Testis (tissue), 5 donors: ENCODE measurements at places on chromosomes 7 and 10.

- DNase-seq: peak; percentile 57
Measured at GRCh38 chr10:6050801-6051445, 11.2 kb downstream of the IL2RA start.

- DNase-seq: no peak
Measured at GRCh38 chr10:122053314-122053713, 64.4 kb downstream of the TACC2 start.

DNA sequence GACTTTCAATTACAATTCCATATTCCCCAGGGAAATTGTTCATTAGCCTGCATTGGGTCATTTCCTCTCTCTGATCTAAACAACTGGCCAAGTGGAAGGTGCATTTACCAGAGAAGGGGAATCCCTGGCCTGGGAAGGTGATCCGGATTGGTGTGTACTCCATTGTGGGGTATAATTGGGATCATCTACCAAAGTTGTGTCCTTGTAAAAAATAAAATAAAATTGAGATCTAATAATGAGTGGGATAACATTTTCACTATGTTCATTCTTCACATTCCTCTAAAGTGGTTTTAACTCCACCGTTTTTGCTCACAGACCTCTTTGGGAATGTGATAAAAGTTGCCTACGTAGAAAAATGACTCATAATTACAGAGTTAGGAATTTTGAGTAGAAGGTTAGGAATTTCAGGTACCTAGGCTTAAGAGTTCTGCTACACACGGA, 22.8 kb downstream of the ARL5B start:
- no peak for DNase-seq

DNA sequence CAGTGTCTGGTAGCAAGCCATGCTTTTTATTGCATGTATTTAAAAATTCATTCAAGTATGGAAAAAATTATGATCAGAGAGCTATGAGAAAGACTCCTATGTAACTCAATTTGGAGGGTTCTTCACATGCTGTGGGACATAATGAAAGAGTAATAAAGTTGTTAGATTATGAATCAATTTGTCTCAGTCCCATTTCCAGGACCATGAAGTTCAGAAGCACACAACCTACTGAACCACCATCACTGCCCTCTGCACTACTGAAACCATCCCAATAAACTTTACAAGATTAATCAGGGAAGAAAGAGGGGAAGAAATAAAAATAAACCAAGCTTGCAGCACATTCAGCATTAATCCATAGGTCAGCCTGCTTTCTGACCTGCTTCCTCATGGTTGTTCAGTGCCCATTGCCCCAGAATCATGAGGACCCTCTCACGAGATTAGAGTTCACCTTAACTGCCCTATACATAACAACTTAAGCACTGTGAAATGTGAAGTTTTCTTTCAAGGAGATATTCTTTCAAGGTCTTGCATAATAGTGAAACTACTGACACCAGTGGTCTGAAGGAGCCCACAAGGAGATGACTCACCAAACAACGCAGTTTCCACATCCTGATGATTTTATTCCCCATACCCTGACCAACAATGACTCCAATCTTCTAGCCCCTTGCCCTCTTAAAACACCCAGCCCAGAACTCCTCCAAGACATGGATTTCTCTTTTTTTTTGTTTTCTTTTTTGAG, 171.5 kb upstream of the ADCY1 start:
- DNase-seq: no peak

GRCh38 chr7:320297-320696, 30.3 kb downstream of the FOXL3 start:
- no peak for DNase-seq

DNA sequence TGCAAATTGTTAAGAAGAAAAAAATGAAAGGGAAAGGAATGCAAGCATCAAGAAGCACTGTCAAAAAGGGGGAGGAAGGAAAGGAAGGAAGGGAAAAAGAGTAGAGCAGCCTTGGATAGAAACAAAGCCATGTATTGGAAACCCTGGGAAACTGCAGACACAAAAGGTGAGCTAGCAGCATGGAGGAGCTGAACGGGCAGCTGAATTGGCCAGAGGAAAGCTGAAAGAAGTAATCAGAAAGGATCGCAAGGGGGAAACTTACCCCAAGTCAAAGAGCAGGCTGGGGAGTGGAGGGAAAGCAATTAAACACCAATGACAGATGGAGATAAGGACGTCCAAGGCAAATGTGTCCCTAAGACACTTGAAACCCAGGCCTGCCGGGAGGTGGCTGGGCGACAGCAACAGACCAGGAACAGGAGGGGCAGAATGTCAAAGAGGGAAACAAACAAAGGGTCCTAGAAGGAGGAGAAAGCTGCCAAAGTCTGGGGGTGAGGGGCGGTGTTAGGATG, 93.8 kb upstream of the SVIL start:
- DNase-seq: no peak

GRCh38 chr7:138975343-138976104, 5.7 kb downstream of the KIAA1549 start:
- no peak for DNase-seq

- DNase-seq: no peak
Measured at GRCh38 chr10:100403734-100404133, 56.7 kb downstream of the SCD start.

DNA sequence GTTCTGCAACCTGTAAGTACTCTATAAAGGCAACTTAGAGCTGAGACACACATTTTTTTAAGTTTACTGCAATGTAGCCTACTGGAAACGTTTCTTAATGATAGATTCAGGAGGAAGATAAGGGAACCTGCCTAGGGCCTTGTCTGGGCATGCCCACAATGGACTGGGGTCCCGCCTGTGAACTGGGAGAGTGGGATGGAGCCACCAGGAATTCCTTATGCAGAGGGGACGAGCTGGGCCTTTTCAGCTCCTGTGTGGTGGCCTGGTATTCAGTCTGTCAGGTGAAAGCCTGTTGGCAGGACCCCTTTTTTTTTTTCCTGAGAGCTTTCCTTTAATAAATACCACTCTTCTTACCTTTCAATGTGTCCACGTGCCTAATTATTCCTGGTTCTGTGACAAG, 384.4 kb upstream of the ZWINT start:
- DNase-seq: no peak

DNA sequence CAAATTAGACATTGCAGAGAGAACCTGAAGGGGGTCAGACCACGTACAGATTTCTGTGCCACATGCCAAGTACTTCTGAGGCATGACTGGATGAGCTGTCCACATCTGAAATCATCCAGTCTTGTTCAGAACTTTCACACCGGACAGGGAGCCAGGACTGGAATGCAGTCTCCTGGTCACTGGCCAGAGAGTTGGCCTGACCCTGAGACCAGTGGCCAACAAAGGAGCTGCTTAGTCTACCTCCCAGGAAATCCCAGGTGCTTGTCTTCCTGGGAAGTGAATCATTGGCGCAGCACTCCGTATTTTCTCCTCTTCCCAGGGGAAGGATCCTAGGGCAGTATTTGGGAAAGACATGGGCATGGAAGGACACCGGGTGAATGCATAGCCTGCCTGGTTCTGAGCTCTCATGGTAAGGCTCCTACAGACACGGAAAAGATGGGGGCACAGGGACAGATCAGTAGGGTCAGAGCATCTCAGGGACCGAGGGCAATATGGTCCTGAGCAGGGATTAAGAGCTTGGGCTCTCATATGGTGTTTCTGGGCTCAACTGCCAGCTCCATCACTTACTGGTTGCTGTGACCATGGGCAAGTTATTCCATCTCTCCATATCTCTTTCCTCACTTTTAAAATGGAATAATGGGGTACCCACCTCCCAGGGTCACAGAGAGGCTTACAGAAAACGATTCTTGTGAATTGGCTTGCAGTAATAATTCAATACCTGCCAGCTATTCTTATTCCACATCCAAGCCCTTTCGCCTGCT, 1.3 kb upstream of the SCD start:
- DNase-seq: peak; percentile 57

DNA sequence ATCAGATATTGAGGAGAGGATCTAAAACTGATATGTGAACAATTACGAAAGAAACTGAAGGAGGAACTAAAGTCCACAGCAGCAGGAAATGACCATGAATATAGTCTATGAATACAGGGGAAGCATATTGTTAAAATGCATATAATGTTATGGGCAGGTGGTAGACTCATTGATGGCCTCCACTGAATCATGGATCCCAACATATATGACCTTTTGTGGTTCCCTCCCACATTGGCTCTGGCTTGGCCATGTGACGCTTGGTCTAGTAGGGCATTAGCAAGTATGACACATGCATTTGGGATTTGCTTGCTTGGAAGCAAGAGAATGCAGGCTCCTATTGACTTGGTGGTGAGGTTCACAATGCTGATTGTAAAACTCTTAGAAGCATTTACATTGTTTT, 55.2 kb upstream of the RAB18 start:
- DNase-seq: no peak

- DNase-seq: peak; percentile 20
Measured at GRCh38 chr7:3103614-3104398, 60.1 kb upstream of the CARD11 start.

DNA sequence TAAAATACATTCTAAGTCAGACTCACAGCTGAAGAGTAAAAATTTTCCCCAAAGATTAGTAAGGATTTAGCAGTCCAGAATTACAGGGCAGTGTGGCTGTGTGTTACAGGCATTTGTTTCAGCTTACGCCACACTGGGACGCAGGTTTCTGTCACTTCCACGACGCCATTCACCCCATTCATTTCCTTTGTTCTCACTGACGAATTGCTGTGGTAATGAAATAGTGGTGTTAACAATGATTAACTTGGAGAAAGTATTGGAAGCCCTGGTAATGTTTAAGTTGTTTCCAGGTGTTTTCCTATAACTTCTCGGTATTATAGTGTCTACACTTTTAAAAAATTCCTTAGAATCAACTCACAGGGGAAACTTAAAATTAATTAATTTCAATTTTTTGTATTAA, 370.9 kb downstream of the SH2D4B start:
- no peak for DNase-seq

GRCh38 chr7:117737926-117738325, 135.3 kb downstream of the CTTNBP2 start:
- no peak for DNase-seq

- peak; percentile 6 for DNase-seq
Measured at GRCh38 chr7:157675427-157675927, 338.7 kb downstream of the DNAJB6 start.

- DNase-seq: no peak
Measured at GRCh38 chr7:28654110-28654509, 241.8 kb downstream of the CREB5 start.

GRCh38 chr10:76559892-76560220, 1077.8 kb downstream of the KCNMA1 start:
- no peak for DNase-seq

GRCh38 chr7:111108000-111108399, 17.1 kb downstream of the LRRN3 start:
- no peak for DNase-seq

DNA sequence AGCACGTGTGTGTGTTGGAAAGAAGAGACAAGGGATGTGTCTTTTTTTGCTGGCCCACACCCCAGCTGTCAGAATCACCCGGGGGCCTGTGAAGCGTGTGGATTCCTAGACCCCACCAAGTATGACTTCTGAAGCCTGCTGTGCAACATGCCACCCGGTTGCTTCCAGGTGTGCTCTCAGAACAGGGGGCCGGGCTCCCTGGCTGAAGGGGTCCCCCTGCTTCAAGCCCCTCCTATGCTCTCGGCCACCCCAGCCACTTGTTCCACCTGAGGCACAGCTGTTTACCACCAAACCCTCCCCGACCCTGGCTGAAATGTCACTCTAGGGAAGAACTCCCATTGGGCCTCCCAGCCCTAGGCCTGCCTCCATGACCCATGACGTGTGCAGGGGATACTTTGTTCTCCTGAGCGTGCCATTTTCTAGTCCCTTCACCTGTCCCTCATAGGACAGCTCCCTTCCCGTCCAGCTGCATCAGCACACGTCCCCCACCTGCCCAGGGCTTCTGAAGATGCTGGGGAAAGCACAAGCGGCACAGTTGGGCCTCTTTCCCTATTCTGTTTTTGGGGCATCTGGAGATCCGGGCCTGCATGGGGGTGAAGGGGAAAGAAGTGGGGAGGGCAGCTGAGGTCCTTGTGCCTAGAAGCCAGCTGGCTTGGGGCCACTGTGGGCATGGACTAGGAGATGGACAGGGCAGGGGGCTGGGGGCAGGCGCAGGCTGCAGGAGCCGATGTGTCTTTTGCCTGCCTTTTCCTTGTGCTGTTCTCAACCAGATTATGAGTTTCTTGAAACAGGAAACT, 33.3 kb downstream of the CRHR2 start:
- DNase-seq: no peak

- no peak for DNase-seq
Measured at GRCh38 chr10:100485366-100485765, 22.6 kb downstream of the WNT8B start.

DNA sequence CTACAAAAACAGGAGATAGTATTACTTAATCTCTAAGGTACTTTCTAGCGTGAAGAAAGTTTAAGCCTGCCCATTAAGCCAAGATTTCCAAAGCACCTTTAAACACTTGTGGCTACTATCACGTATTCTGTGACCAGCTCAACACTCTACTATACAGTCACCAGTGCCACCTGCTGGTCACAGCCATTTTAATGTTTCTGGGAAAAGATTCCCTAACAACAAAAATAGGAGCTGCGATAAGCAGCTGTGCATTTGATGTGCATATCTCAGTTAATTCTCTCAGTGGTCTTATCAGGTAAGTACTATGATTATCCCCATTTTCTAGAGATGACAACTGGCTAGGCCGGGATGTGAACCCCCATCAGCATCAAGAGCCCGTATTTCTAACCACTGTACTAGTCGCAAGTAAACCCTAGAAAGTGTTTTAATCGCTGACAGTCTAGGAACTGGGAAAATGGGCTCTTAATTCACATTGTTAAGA, 860 bp downstream of the SEC31B start:
- DNase-seq: peak; percentile 84

GRCh38 chr10:4243651-4244050, 458.6 kb upstream of the KLF6 start:
- no peak for DNase-seq

DNA sequence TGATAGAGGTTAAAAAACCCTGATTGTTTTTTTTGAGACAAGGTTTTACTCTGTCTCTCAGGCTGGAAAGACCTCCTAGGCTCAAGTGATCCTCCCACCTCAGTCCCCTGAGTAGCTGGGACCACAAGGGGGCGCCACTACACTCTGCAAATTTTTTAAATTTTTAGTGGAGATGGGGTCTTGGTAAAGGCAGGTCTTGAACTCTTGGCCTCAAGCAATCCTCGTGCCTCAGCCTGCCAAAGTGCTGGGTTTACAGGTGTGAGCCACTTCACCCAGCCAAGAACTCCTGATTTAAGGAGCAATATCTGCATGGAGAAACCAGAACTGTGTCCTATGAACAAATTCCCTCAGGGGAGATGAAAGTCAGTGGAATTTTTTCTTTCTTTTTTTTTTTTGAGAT, 7.3 kb upstream of the KLHDC10 start:
- peak; percentile 40 for DNase-seq

GRCh38 chr7:83648464-83649241, at the start of gene SEMA3E:
Gene SEMA3E (minus strand): TSS chr7:83649139.
- peak; percentile 39 for DNase-seq

DNA sequence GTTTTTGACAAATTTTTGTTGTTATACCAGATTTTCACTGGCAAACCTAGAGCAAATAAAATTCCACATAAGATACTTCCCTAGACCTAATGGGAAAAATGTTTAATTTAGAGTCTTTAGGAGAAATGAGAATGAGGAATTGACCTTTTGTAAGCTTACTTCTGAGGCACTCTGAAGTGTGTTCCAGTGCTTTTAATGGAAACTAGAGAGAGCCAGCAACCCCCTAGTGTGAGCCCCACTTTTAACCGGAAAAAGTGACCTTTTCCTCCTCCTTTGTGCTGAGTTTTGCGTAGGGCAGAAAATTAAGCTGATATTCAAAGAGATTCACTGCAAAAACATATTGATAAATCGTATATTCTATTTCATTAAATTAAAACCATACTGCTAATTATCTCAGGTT, 5.2 kb downstream of the IKZF1 start:
- no peak for DNase-seq
